ENCODE measurements at places on chromosomes 13 and 19. TPM values are rescaled to one million over a fixed set of nuclear protein-coding genes. Genes with fewer than 3 reads are reported as not detected.

Gene CYSLTR2
- total RNA-seq = not detected

Gene CPAMD8
- 3.5 TPM for total RNA-seq

Gene NTN5
- 0.33 TPM for total RNA-seq

Gene PROZ
- total RNA-seq = not detected

Gene WDR62
- 0.50 TPM for total RNA-seq

Gene SHISA2
- under 0.01 TPM for total RNA-seq

Gene SELENOV
- total RNA-seq = not detected

Gene SOX1
- total RNA-seq = not detected

Gene PSG6
- 1.0 TPM for total RNA-seq

Gene CCL25
- not detected for total RNA-seq

Gene DPF1
- total RNA-seq = 1.3 TPM

Gene NKG7
- total RNA-seq = not detected

Gene TRAPPC6A
- total RNA-seq = 8.3 TPM

Gene PBX4
- 1.6 TPM for total RNA-seq

Gene PSG1
- total RNA-seq = 0.58 TPM

Gene IZUMO4
- total RNA-seq = 0.58 TPM

Gene BCAM
- 9.3 TPM for total RNA-seq

Gene ZNF547
- 7.0 TPM for total RNA-seq

Gene TEX101
- not detected for total RNA-seq

Gene SSC5D
- total RNA-seq = 14.4 TPM

Gene LHB
- total RNA-seq = not detected

Gene PSG7
- total RNA-seq = 0.44 TPM

Gene CEACAM7
- not detected for total RNA-seq

Gene PCSK4
- total RNA-seq = 4.0 TPM

Gene STX10
- total RNA-seq = 102 TPM

Gene LCP1
- 0.33 TPM for total RNA-seq

Gene TMEM161A
- total RNA-seq = 19.8 TPM

Gene SIGLEC10
- not detected for total RNA-seq

Gene APOE
- 4.1 TPM for total RNA-seq

Gene SLC1A6
- not detected for total RNA-seq

Gene MAST1
- 3.3 TPM for total RNA-seq

Gene ELAVL1
- 32.9 TPM for total RNA-seq

Gene CGB1
- not detected for total RNA-seq

Gene ZNF221
- total RNA-seq = 12.9 TPM

Gene ZNF285
- total RNA-seq = 9.5 TPM

Gene LRRC63
- 0.17 TPM for total RNA-seq

Gene GJB2
- 0.29 TPM for total RNA-seq

Gene CGB2
- not detected for total RNA-seq

Gene GPC5
- total RNA-seq = not detected

Gene MADCAM1
- total RNA-seq = 0.15 TPM

Gene UPF3A
- total RNA-seq = 28.5 TPM

Gene ELAVL3
- total RNA-seq = 0.29 TPM

Gene RUBCNL
- total RNA-seq = 17.0 TPM

Gene SPC24
- total RNA-seq = 111 TPM

Gene MISP
- total RNA-seq = under 0.01 TPM

Gene MPHOSPH8
- total RNA-seq = 14.4 TPM

Gene RNF225
- 0.66 TPM for total RNA-seq

Gene ZNF567
- 5.6 TPM for total RNA-seq

Gene CYP4F22
- not detected for total RNA-seq
